ENCODE measurements at places on chromosomes 2 and 18. TPM values are rescaled to one million over a fixed set of nuclear protein-coding genes. Genes with fewer than 3 reads are reported as not detected.

Gene ITSN2
- 42.6 TPM for total RNA-seq

Gene GREB1
- 3.0 TPM for total RNA-seq

Gene INHBB
- not detected for total RNA-seq

Gene SLC4A1AP
- total RNA-seq, result 36.9 TPM

Gene LIMS3
- 14.7 TPM for total RNA-seq

Gene TRIM43
- total RNA-seq, result not detected

Gene CTAGE1
- total RNA-seq, result not detected

Gene UGT1A3
- total RNA-seq, result not detected
